Left lobe of liver (tissue), 2 donors: ENCODE measurements at places on chromosomes 6 and 20.
A peak's percentile ranks its signal among the peaks of the same experiment; 100 is the strongest.

DNA sequence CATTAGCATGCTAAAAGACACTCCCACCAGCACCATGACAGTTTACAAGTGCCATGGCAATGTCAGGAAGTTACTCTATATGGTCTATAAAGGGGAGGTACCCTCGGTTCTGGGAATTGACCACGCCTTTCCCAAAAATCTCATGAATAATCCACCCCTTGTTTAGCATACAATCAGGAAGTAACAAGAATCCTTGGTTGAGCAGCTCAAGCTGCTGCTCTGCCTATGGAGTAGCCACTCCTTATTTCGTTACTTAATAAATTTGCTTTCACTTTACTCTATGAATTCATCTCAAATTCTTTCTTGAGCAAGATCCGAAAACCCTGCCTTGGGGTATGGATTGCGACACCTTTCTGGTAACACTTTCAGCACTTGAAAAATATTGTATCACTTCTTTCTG, 243.0 kb downstream of the BMP2 start:
- DNase-seq, result no peak

GRCh38 chr20:46286382-46286781, 21.9 kb downstream of the CDH22 start:
- DNase-seq, result no peak

DNA sequence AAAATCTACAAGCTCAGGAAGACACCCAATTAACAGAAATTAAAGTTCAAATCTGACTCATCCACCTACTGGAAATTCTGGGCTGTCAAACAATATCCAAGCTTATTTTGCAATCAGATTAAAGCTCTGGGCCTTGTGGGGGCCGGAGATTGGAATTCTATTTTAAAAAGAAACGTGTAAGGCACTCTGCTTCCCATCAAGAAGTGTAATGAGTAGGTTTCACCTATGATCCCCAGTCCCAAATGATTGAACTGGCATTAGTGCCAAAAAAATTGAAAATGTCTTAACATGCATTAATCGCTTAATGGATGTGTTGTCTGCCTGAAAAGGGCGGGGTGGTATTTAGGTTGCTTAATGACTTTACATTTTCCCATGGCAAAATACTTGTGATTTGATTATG, 542.4 kb upstream of the BTBD3 start:
- DNase-seq, result no peak

GRCh38 chr20:32036716-32037485, 15.1 kb upstream of the HCK start:
- DNase-seq, result no peak

GRCh38 chr6:38805692-38806091, 90.6 kb downstream of the DNAH8 start:
- no peak for DNase-seq

DNA sequence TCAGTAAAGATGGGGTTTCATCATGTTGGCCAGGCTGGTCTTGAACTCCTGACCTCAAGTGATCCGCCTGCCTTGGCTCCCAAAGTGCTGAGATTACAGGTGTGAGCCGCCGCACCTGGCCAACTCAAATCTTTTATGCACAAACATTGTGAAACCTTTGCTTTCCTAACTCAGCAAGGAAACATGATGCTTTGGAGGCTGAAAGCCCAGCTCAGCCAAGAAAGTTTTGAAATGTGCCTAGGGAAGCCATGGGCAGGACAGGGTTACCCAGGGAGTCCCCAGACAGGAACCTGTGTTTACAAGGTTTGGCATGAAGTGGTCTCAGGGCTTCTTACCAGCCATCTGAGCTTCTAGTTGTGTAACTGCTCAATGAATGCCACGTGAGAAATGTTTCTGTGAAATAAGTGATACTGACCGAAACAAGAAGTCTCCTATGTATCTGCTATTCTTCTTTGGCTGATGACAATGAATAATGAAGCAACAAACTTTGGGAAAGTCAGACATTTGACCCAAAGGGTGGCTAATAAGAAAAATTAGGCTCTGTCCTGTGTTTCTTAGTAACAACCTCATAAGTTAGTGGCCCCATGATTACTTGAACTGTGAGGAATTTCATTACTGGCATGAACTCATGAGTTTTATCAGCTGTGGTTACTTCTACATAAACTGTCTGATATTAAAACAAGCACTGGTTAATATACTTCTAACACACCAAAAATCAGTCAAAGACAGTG, 163.5 kb downstream of the KIF6 start:
- peak; percentile 83 for DNase-seq

DNA sequence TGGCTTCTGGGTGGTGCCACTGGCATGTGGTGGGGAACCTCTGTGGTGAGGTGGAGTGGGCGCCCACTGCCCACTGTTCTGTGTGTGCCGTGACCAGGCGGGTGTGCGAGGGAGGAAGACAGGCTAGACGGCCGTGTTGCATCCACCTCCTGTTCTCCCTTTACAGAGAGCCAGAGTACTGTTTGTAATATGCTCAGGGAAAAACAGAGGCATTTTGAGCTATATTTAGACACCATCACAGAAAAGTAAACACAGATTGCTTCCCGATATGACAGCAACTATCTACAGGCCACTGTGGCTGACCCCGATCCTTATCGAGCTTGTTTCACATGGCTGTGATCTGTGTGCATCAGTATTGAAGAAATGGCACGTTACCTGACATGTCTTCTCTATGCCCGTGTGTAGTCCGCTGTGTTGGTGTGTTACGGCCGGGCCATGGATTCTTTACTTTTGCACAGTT, 45.6 kb downstream of the ARID1B start:
- DNase-seq, result no peak

DNA sequence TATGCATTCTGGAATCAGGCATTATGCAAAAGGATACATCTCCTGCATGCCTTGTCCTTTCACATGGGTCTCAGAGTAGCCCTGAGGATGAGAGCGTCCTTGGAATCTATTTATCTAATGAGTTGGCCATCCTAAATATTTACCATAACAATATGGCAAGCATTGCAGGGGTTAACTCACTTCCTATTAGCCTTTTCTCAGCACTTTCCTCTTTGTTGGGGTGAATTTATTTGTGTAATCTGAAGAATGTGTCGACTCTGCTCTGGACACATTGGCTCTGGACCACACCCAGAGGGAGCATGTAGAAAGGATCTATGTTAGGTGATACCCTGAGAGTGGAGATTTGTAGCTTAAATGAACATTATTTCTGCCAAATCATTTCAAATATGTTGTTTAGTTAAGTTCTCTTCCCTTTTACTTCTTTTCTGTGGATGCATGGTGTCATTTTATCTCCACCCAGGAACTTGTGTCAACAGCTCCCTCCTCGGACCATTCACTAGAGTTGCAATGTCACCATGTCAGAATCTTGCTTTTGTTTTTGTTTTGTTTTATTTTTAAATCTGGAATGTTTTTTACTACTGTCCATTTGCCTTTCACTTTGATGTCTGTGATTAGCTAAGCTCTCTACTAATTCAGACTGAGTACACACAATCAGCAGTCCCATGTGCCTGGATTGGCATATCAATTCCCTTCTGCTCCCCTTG, 757.0 kb upstream of the MMS22L start:
- DNase-seq, result no peak

DNA sequence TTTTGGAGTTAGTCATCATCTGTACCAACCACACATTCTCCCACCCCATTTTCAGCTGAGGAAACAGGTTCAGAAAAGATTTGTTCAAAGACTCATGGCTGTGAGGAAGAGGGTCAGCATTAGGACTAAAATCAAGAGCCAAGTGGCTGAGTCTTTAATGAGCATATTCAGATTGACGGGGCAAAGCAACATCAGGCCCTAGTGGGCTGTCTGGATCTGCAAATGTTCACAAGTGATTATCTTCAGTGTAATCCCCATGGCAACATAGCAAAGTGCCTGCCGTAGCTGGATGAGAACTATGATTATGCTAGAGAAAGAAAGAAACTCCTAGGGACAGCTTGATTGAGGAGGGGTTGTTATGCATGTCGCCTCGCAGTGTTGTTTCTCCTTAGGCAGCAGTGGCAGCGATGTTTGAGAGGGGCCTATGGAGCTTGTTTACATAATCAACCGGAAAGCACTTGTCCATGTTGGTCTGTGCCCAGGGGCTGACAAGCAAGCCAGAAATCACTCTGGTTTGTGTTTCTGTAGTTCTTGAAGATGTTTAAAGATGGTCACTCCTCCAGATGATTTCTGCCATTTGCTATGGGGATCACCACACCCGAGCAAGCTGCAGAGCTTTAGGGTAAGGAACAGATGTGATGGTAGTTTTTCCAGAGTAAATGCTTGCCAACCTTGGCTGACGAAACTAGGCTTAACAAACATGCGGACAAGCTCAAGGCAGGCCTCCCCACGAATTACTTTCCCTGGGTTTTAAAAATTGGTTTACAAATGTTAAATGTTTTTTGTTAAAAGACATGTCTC, 124.3 kb upstream of the MLIP start:
- no peak for DNase-seq

GRCh38 chr6:96704713-96705112, 132.6 kb downstream of the GPR63 start:
- no peak for DNase-seq

GRCh38 chr20:51873652-51874051, 71.3 kb upstream of the SALL4 start:
- no peak for DNase-seq

DNA sequence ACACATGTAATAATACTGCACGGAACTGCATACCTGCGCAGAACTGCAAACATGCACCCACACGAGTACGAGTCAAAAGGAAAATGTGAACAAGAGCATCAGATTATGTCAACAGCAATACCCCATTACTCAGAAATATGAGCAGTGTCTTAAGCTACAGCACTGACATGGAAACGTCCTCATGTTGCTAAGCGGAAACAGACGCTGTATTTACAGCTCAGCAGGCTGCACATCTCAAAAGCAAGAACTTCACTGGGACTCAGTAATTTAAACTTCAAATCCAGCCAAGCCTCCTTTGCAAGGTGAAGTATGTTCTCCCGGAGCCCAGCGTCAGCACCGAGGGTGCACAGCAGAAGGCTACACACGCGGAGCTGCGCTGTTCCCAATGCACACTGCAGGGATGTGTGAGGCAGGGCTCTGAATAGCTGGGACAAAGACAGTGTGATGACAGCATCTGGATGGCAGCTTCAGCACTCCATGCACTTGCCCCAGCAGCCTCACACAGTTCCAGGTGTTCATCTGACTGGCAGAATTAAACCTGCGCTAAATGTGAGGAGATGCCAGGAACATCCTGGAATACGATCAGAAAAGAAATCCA, 202.8 kb downstream of the WDR27 start:
- no peak for DNase-seq

- no peak for DNase-seq
These were observed 33.8 kb downstream of the STX7 start for GRCh38 chr6:132479131-132479530.

DNA sequence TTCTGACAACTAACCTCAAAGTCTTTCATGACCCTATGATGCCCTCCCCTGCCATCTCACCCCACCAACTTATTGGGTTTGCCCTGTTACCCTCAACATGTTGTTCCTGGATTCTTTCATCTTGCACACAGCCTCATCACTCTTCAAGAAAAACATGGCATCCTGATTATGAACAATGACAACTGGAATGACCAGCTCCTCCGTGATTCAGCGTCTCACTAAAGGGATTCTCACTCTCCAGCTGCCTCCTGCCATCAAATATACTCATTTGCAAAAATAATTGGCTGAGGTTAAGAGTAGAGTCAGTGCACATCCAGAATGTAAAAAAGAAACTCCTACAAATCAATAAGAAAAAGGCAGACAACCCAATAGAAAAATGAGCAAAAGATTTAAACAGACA, 59.7 kb upstream of the MDGA1 start:
- no peak for DNase-seq

DNA sequence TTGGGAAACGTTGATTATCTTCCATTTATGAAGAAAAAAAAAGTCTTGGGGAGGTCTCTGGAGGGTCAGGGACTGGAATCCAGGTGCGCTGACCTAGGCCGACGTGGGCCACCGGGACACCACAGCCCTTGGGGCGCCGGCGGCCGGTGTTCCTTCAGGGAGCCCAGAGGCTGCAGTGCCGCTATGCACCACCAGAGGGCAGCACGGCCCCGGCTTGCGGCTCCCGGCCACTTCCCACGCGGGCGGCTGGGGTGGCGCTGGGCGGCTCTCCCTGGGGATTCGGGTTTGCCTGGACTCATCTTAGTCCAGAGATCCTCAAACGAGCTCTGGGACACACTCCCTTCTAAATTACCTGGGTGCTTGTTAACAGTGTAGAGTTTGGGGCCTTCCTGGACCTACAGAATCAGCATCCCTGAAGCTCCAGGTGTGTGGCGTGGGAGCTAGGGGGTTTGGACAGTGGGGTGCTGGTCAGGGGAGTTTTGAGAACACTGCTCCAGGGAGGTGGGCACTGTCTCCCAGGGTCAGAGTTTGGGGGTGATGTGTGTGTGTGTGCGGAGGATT, 23.0 kb upstream of the GTSF1L start:
- DNase-seq, result peak; percentile 81

DNA sequence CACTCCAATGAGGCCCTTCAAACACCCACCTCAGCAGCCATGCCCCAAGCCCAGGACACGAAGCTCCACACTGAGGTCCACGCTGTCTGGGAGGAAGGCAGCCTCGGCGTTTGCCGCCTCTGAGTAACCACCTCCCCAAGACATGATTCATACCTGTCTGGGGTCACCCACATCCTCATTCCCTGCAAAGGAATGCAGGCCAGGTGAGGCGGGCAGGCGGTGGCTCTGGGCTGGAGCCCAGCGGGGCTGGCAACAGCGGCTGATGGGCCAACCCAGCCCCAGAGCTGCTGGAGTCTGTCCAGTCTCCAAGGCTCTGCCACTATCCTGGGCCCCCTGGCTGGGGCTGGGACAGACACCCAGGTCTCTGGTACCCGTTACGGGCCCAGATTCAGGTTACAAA, 14.8 kb downstream of the PMEPA1 start:
- no peak for DNase-seq

- no peak for DNase-seq
These were observed 2.9 kb upstream of the SOD2 start for GRCh38 chr6:159695984-159696383.

- no peak for DNase-seq
These were observed 7.5 kb downstream of the SYCP2 start for GRCh38 chr20:59925899-59926298.

- DNase-seq, result no peak
These were observed 99.0 kb upstream of the IYD start for GRCh38 chr6:150269857-150270223.

DNA sequence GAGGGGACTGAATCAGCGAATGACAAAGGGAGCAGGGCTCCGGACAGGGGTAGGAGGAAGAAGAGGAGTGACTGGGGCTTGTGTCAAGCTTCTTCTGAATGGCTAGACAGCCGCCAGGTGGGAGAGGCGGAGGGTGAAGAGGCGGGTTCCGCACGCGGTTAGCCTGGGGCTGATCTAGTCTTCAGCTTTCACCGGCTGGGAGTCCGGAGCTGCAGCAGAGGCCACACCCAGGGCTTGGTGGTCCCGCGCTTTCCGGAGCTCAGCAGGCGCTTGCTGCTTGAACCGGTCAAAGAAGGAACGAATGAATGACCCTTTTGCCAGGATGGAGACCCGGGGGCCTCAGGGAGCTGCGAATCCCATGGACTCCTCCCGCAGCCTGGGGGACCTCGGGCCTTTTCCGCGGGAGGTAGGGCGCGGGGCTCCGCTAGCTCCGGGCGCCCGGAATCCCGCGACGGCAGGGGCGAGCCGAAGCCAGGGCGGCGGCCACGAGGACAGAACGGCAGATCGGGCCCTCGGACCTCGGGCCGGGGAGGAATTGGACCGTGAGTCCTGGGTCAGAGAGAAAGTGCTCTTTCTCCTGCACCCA, at the start of gene C6orf141:
Gene C6orf141 (plus strand): TSS at position 177 of the 586 bp plus-strand sequence. CDS start 125 bp downstream, at position 302.
- peak; percentile 56 for DNase-seq
